ENCODE measurements at places on chromosomes 12 and 14. TPM values are rescaled to one million over a fixed set of nuclear protein-coding genes. Genes with fewer than 3 reads are reported as not detected.

DNA sequence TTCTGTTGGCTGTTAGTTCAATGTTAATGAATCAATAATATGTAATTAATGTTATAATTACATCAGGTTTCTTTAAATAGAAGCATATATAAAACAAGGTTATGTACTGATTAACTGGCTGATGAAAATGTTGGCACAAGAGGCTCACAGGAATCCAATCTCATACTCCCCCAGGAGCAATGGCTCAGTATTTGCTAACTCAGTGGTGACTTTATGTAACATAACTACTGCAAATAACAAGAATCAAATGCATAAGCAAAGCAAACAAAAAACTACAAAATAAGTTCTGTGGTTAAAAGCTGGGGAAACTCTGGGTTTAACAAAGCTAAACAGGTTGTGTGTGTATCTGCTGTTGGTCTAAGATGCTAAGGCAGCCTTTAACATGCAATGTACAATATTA is 27.7 kb upstream of the BBS10 start:
- no peak for DNase-seq

ATG101 gene
- 28.3 TPM for polyA plus RNA-seq

TPPP2 gene
- polyA plus RNA-seq: 0.12 TPM

GRCh38 chr12:54337854-54338650 is 13.1 kb downstream of the COPZ1 start:
- DNase-seq: no peak

ADAMTS20 gene
- polyA plus RNA-seq: 0.07 TPM

DNA sequence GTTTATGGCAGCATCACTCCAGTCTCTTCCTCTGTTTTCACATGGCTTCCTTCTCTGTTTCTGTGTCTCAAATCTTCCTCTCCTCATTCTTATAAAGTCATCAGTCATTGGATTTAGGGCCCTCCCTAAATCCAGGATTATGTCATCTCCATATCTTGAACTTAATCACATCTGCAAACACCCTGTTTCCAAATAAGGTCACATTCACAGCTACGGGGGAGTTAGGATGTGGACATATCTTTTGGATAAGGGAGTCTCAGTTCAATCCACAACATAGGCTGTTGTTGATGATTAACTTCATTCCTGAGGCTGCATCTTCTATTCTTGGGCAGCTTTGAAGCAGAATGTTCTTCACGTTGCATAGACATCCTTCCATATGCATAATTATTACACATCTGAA is 40.3 kb upstream of the NTF3 start:
- DNase-seq: no peak

DNA sequence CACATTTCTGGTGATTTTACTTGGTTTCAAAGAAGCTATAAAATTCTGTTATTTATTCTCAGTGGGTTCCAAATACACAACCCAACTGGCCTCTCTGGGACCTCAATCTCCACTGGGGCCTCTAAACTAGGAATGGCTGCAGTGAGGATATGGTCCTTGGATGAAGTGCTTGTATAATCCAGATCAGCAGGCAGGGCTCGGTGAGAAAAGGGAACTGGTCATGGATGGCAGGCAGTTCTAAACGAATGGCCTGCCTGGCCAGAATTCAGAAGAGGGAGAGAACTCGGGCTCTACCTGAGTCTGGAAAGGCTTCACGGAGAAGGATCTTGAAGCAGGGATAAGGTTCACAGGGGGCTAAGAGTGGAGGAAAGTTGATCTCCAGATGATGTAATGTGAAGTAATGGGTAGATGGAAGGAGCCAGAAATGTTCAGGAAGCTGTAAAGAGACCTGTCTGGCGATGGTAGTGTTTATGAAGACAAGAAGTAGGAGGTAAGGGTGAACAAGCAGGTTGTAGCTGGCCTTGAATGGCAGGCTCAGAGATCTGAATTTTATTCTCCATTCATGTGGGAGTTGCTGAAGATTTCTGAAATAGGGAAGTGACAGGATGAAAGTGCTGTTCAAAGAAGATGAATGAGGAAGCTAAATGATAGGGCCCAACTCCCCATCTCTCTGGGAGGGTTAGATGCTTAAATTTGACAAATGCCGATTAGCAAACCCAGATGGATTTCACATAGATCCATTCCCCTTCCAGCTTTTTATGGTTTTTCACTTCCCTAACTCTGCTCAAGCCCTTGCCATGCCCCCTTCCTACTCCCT is 31.5 kb upstream of the ANO6 start:
- DNase-seq: no peak

DNA sequence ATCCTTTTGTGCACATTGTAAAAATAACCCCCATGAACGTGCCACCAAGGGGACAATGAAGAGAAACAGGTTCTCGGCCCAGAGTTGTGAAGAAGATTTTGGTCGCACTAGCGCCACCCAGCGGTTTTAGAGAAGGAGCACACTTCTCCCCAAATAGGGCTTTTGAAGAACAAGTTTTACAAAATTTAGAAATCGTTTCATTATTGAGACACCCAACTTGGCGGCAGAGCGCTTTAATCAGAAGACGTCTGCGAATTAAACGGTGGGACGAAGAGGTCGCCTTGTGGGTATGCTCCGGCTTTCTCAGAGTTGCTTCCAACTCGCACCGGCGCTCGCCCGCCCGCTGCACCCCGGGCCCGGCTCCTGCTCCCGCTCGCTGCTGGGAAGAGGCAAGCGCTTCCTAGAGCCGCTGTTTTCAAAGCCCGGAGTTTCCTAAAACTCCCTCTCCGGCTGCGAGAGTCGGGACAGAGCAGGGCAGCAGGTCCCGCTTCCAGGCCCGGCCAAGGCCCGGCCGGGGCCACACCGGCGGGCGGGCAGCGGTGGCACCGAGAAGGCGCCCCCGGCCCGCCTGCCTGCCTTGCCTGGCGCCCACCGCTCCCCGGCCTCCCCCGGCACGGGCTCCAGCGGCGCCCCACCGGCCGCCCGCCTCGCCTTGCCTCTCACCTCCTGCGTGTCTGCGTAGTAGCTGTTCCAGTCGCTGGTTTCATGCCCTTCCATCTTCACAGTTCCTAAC is 645 bp downstream of the FOXA1 start:
- DNase-seq: peak; percentile 72

DNA sequence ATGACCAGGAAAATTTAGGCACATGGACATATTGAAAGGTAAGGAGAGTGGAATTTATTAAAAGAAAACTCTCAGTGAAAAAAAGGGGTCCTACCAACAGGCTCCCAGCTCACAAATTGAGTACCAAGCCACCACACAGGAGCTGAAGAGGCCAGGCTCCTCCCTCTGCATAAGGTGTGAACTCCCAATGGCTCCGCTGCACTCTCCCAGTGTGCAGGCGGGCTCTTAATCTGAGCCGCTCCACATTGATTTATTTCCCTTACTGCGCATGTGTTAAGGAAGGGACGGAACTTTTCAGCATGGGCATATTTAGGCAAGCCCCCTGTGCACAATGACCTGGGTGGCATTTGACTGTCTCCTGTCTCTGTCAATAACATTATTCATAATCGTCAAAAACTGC is 68.6 kb upstream of the PLEKHG7 start:
- DNase-seq: no peak

DNA sequence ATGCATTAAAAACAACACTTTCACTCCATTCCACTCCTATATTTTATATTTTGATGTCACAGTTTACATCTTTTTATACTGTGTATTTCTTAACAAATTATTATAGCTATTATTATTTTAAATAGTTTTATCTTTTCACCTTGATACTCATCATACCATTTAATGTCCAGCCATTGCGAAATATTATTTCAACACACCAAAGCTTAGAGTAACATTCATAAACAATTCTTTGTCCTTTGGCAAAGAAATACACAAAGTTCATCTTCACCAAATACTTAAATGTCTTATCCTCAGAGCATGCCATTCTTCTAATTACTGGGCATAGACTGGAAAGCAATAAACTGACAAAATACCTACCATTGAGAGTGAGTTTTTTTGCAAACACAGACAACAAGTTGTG is 1963.4 kb upstream of the FLRT2 start:
- no peak for DNase-seq

DNA sequence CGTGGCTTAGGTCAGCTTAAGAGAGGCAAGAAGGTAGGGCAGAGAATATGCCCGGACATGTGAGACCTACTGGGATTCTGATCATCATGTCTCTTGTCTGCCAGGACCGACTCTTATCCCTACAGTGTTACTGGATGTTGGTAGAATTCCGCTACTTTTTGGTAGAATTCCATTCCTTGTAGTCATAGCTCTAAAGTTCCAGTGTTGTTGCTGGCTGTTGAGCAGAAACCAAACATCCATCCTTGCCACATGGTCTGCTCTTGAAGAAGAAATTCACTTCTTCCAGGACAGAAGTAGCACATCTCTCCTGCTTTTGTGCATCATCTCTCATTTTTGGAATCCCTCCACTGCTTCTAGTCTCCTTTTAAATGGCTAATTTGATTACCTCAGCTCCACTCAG is 453.7 kb downstream of the RPL10L start:
- no peak for DNase-seq

CIROP gene
- not detected for polyA plus RNA-seq

GRCh38 chr14:58666737-58667136 is 29.0 kb downstream of the DACT1 start:
- no peak for DNase-seq

KRT6C gene
- not detected for polyA plus RNA-seq

- DNase-seq: no peak
Measured at GRCh38 chr12:50828886-50829285, 13.8 kb upstream of the TMPRSS12 start.

KCNC2 gene
- polyA plus RNA-seq: 0.20 TPM

GRCh38 chr12:89243771-89244170 is 108.5 kb downstream of the DUSP6 start:
- DNase-seq: no peak

- no peak for DNase-seq
Measured at GRCh38 chr12:46659032-46659650, 166.7 kb downstream of the SLC38A4 start.

DNA sequence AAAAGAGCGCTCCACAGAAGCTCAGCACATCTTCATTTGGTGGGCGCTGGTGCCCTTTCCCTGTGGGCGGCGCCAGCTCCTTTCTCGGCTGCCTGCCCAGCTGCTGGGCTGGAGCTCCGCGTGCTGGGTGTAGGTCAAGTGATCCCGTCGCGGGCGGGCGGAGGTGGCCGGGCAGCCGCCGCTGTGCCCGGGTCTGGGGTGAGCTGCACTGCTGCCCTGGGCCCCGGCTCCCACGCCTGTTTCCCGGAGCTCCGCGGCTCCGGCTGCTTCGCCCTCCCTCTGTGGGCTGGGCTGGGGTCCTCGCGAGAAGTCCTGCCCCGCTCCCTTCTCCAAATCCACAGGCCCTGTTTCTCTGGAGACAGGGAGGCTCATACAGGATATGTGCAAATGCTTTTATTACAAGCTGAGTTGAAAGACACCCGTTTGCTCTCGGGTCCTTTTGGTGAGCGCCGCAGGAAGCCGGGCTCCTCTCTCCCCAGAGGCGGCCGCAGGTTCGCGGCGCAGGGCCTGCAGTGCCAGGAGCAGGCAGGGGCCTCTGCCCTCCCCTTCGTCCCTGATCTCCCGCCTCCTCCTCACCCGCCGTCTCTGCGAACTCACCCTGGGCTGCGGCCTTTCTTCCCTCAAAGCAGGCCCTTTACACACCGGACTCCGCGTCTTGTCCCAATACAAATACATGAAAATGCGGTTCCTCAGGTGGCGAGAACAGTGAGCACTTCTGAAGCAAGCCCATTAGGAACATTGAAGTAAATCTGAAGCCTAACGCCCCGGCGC is 67.8 kb upstream of the CAPRIN2 start:
- DNase-seq: peak; percentile 72

CLEC7A gene
- 2.5 TPM for polyA plus RNA-seq

DNA sequence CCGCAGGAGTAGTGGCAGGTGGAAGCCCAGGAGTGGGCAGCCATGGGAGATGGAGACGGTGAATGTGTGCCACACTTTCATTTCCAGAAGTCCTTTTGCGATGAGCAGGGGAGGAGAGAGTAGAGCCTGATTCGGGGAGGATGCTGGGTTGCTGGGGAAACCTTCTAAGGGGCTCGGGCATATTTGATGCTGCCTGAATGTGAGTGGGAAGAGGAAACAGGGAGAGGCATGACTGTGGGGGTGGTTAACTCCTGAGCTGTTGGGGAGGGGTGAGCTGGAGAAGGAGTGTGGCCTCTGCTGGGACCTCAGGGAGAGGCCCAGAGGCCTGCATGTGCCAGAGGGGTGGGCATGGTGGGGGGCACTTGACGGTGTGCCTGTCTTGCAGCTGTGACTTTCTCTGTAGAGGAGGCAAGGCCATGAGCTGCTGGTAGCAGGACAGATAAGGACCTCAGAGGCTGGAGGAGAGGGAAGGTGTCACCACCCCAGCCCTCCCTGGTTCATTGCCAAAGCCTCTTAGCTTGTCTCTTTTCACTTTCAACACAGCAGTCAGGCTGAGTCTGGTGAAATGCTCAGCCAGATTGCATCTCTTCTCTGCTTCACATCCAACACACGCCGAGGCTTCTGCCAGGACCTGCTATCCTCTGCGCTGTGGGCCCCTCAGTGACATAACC is 11.4 kb downstream of the GLT1D1 start:
- no peak for DNase-seq

DNA sequence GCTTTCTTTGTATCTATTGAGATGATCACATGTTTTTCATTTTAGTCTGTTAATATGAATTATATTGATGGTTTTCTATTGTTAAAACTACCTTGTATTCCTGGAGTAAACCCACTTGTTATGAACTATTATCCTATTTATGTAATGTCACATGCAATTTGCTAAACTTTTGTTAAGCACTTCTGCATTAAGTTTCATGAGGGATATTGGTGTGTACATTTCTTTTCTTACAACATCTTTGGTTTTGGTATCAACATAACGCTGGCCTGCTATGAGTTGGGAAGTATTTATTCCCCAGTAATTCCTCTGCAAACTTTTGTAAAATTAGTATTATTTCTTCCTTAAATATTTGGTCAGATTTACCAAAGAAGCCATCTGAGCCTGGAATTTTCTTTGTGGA is 46.5 kb upstream of the AMIGO2 start:
- no peak for DNase-seq

FGF23 gene
- not detected for polyA plus RNA-seq

DNA sequence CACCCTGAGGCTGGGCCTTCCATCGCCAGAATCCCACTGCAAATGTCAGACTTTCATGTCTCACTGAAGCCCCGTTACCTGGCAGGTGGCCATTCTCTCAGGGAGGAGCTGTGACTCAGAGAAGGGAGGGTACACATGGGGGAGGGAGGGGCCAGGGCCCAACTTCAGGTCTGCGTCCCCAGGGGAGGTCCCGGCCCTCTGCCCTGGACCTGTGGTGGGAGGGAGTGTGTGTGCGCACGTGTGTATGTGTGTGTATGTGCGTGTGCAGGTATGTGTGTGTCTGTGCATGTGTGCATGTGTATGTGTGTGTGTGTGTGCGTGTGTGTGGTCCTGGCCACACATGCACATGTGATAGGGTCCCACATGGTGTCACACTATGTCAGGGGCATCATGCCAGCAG is 50.9 kb downstream of the MVK start:
- no peak for DNase-seq

- no peak for DNase-seq
Measured at GRCh38 chr14:23513818-23514643, 37.5 kb downstream of the ZFHX2 start.

GRCh38 chr12:6311822-6312528 is 1.5 kb downstream of the PLEKHG6 start:
- DNase-seq: no peak

CNTN1 gene
- 39.5 TPM for polyA plus RNA-seq

PPM1H gene
- 5.3 TPM for polyA plus RNA-seq
